MCF 10A (cell line): ENCODE measurements at places on chromosomes 6 and 20. TPM values are rescaled to one million over a fixed set of nuclear protein-coding genes. Genes with fewer than 3 reads are reported as not detected.
A peak's percentile ranks its signal among the peaks of the same experiment; 100 is the strongest.

DNA sequence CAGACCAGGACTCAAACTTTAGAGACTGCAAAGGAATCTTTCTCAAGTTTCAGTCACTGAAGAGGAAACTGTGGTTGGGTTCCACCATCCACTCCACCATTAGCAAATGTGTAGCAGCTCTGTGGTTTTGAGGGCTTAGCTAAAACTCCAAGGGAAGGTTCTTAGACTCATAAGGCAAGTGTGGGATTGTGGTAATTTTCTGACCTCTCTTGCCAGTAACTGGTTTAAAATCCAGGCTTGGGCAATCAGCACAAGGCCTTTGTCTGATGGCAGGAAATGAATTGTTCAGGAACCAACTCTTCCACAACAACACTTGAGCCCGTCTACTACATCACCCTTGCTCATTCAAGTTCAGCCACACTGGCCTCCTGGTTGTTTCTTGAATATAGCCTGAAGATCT lies 68.6 kb upstream of the FBXL4 start:
- no peaks in the 10 kb centered on the region for H3K36me3 ChIP-seq
- no peak overlapping the region for H3K27ac ChIP-seq
- H3K4me1 ChIP-seq: peaks cover 6% of the 10 kb centered on the region
- H3K27me3 ChIP-seq: peaks cover 12% of the 10 kb centered on the region
- peak; percentile 0 for DNase-seq

DNA sequence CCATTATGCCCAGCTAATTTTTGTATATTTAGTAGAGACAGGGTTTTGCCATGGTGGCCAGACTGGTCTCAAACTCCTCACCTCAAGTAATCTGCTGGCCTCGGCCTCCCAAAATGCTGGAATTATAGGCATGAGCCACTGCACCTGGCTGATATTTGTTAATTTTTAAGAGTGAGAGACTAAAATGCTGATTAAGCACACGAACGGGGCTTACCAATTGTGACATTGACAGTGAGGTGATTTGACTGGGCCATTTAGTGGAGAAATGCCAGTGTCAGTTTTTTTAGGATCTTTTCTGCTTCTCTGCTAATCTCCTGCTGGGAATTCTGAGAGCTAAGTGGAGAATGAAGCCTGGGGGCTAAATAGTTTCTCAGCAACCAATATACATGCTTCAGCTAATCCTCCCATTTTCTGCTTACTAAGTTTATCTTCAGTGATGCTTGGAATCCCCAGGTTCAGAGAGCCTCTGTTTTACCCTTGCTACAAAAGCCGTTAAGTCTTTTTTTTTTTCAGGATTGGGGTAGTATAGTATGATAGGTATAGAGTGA lies 9.8 kb upstream of the DEFB123 start:
- DNase-seq: no peak
- peaks cover 46% of the 10 kb centered on the region for H3K27me3 ChIP-seq
- no peaks in the 10 kb centered on the region for H3K4me1 ChIP-seq
- no peak overlapping the region for H3K27ac ChIP-seq
- H3K36me3 ChIP-seq: no peaks in the 10 kb centered on the region
- no peak overlapping the region for H3K4me3 ChIP-seq

GRCh38 chr6:7846966-7847818 lies 63.4 kb downstream of the TXNDC5 start:
- no peak overlapping the region for H3K27ac ChIP-seq
- no peaks in the 10 kb centered on the region for H3K27me3 ChIP-seq
- peak; percentile 13 for DNase-seq
- no peaks in the 10 kb centered on the region for H3K36me3 ChIP-seq
- no peak overlapping the region for H3K4me3 ChIP-seq

DNA sequence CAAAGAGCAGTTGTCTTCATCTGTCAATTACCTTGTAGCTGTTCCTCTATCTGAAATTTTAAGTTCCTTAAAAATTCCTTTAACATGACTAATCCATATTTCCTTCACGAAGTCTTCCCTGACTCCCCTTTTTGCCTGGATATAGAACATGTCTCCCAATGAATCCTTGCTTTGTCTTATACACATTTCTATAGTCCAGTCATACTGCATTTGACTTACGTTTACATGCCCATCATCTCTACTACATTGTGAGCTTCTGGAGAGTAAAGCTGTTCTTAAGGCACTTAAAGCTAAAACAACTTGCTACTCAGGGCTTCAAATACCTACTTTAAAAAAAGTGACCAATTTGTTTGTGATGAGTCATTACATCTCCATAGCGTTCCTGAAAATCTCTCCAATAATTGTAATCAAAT lies 4.9 kb downstream of the REV3L start:
- no peaks in the 10 kb centered on the region for H3K27me3 ChIP-seq
- peaks cover 39% of the 10 kb centered on the region for H3K4me1 ChIP-seq
- peak; percentile 30 for DNase-seq
- no peaks in the 10 kb centered on the region for H3K36me3 ChIP-seq

GRCh38 chr6:82521369-82521768 lies 157.8 kb downstream of the TPBG start:
- H3K4me3 ChIP-seq: no peak overlapping the region
- H3K27me3 ChIP-seq: no peaks in the 10 kb centered on the region
- DNase-seq: peak; percentile 17

DNA sequence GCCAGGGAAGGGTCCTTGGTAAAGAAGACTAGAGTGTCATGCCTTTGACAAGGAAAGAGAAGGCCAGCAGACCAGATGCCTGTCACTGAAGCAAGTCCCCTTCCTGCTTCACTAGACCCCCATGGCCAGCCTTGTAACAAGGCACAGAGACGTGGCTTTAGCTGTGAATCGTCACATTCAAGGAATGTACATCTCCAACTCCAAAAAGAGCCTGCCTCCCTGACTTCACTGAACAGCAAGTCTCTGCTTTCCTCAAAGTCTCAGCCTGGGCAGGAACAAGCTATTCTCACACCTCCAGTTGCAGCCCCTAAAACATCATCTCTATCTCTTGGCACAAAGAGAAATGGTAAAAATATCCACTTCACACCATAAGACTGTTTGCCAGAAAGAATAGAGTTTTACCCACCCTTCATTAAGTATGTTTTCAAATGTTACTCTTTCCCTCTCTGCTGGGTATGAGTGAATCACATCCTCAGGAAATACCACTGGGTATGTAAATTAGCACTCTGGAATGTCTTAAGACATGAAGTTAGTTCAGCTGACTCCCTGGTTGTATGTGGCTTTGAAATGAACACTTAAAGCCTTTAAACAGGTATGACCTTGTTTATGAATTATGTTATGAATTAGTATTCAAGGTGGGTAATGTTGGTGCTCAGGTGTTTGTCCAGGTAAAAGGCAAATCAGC lies 46.4 kb upstream of the NT5E start:
- H3K4me1 ChIP-seq: peaks cover 49% of the 10 kb centered on the region
- H3K27me3 ChIP-seq: no peaks in the 10 kb centered on the region
- DNase-seq: peak; percentile 71
- peak overlapping the region; percentile 93 for H3K27ac ChIP-seq
- H3K36me3 ChIP-seq: no peaks in the 10 kb centered on the region

GRCh38 chr20:17662333-17663039 lies 19.6 kb downstream of the RRBP1 start:
- H3K4me3 ChIP-seq: no peak overlapping the region
- no peak overlapping the region for H3K27ac ChIP-seq
- H3K36me3 ChIP-seq: peaks cover 45% of the 10 kb centered on the region
- H3K27me3 ChIP-seq: no peaks in the 10 kb centered on the region
- H3K4me1 ChIP-seq: peaks cover 11% of the 10 kb centered on the region
- DNase-seq: no peak

DNA sequence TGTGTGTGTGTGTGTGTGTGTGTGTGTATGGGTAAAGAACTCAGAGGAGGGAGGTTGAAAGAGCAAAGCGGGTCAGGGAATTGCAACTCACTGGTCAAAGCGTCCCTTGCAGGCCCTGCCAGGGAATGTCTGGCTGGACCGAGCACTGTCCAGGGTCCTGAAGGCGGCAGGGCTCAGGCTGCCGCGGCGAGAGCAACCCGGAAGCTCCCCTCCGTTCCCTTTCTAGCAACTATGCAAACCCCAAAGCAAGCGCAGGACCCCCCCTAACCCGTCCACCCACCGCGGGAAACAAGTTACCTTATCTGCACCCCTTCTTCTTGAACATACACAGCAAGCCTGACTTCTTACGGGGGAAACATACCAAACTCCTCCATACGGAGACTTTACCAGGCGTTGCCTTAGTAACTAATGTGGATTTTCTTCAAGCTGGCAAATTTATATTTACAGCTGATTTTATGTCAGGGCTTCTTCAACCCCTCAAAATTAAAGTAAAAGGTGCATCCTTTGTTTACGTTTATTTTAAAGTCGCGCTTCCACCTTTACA lies 538 bp upstream of the GRM1 start:
- no peak overlapping the region for H3K4me3 ChIP-seq
- no peaks in the 10 kb centered on the region for H3K4me1 ChIP-seq
- no peaks in the 10 kb centered on the region for H3K36me3 ChIP-seq
- no peak overlapping the region for H3K27ac ChIP-seq
- peaks cover 65% of the 10 kb centered on the region for H3K27me3 ChIP-seq

DNA sequence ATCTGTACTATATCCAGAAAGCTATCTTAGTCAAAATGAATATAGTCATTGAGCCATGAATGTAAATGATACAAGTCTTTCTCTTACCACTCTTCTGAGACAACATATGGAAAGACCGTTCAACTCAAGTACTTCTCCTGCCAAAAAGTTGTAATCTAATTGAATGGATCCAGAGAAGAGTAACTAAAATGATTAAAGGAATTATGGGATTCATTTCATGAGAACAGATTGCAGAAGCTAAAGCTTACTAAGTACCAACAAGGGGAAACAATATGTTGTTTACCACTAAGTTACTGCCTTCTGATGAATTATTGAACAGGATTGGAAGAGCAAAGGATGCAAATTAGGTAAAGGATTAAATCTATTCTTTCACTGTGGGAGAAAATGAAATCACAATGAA lies 2.0 kb upstream of the LGSN start:
- H3K36me3 ChIP-seq: no peaks in the 10 kb centered on the region
- no peak overlapping the region for H3K4me3 ChIP-seq
- no peak overlapping the region for H3K27ac ChIP-seq
- H3K27me3 ChIP-seq: no peaks in the 10 kb centered on the region

GRCh38 chr6:56416247-56416646 lies 168.9 kb upstream of the COL21A1 start:
- no peaks in the 10 kb centered on the region for H3K4me1 ChIP-seq
- no peak overlapping the region for H3K4me3 ChIP-seq
- H3K36me3 ChIP-seq: no peaks in the 10 kb centered on the region
- H3K27me3 ChIP-seq: no peaks in the 10 kb centered on the region
- no peak for DNase-seq

DNA sequence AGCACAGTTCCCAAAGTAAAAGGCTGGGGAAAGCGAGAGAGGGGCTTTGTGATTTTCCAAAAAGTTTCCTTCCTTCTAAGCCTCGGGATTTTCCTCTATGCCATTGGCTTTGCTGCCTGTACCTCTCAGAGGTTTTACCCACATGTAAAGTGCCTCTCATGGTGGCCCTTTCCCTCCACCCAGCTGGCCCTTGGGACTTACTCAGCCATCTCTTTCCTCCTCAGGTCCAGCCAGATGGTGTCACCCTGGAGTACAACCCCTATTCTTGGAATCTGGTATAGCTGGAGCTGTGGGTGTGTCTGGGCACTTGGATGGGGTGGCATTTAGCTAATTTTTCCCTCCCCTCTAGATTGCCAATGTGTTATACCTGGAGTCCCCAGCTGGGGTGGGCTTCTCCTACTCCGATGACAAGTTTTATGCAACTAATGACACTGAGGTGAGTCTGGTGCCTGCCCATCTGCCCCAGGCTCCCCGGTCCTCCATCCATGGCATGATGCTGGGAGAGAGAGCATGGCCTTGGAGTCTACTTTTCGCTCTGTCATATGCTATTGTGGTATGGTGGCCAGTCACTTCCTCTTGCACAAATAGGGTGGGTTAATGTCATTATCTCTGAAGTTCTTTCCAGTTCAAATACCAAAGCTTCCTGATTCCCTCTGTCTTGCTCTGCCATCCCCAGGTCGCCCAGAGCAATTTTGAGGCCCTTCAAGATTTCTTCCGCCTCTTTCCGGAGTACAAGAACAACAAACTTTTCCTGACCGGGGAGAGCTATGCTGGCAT lies 1.1 kb downstream of the CTSA start:
- H3K27me3 ChIP-seq: no peaks in the 10 kb centered on the region
- peaks cover 6% of the 10 kb centered on the region for H3K4me1 ChIP-seq
- H3K36me3 ChIP-seq: peaks cover 10% of the 10 kb centered on the region
- peak overlapping the region; percentile 39 for H3K27ac ChIP-seq
- DNase-seq: peak; percentile 25
- peak overlapping the region; percentile 95 for H3K4me3 ChIP-seq

- DNase-seq: peak; percentile 21
- peaks cover 15% of the 10 kb centered on the region for H3K4me1 ChIP-seq
These were observed 157.8 kb downstream of the TRIM27 start for GRCh38 chr6:28765978-28766351.

- peaks cover 25% of the 10 kb centered on the region for H3K36me3 ChIP-seq
- H3K4me1 ChIP-seq: peaks cover 18% of the 10 kb centered on the region
- H3K27ac ChIP-seq: peak overlapping the region; percentile 83
- peak overlapping the region; percentile 86 for H3K4me3 ChIP-seq
These were observed 697 bp downstream of the PPT2 start for GRCh38 chr6:32154514-32155161.

DNA sequence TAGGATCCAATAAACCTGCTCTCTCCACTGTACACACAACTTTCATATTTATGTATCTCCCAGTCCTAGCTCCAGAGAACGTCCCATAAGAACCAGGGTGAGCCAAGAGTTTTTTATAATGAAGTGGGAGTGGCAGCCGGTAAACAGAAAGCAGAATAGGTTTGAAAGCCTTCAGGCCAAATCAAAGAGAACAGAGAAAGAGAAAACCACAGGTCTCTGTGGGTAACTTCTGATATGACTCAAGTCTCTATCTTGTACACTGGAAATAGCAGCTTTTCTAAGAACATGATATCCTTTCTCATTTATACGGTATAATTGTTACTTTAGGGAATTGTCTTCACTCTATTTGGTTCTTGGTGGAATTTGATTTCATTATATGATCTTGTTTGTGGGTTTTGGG lies 273.6 kb downstream of the PACRG start:
- H3K4me3 ChIP-seq: no peak overlapping the region
- H3K36me3 ChIP-seq: no peaks in the 10 kb centered on the region
- H3K4me1 ChIP-seq: peaks cover 19% of the 10 kb centered on the region
- peak; percentile 43 for DNase-seq
- peak overlapping the region; percentile 69 for H3K27ac ChIP-seq

DNA sequence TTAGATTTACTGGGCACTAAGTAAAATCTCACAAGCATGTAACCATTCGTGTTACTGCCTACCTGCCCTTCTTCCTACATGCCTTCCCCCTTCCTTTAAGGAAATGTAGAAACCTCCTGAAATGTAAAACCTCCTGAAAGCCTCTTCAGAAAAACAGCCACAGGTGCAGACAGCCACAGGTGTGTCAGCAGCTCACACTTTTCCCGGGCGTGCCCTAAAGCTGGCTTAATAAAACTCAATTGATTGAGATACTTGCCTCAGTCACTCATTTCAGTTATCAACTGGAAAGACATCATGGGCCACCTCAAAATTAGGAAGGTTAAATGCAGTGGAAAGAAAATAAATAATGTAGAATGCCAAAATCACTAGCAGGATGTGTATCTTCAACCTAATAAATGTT lies 23.1 kb upstream of the PBOV1 start:
- no peaks in the 10 kb centered on the region for H3K36me3 ChIP-seq
- no peak for DNase-seq
- no peaks in the 10 kb centered on the region for H3K27me3 ChIP-seq
- no peak overlapping the region for H3K4me3 ChIP-seq

Gene ARMC12
- total RNA-seq: 2.3 and 2.6 TPM in 2 replicates

Gene SCRT2
- total RNA-seq: not detected in 2 replicates

Gene BACH2
- 7.5 and 9.9 TPM in 2 replicates for total RNA-seq

Gene LY6G5C
- total RNA-seq: 0.64 and 1.4 TPM in 2 replicates

Gene CRYBG1
- 36.5 and 45.3 TPM in 2 replicates for total RNA-seq

Gene VSX1
- not detected in 2 replicates for total RNA-seq
